Stimulated activated CD4-positive, alpha-beta T cell treated with anti-CD3 and anti-CD28 coated beads, Interleukin-4, amount 100 ng/mL, for 48 hours (primary cell): ENCODE measurements at places on chromosomes 2 and 18.

DNA sequence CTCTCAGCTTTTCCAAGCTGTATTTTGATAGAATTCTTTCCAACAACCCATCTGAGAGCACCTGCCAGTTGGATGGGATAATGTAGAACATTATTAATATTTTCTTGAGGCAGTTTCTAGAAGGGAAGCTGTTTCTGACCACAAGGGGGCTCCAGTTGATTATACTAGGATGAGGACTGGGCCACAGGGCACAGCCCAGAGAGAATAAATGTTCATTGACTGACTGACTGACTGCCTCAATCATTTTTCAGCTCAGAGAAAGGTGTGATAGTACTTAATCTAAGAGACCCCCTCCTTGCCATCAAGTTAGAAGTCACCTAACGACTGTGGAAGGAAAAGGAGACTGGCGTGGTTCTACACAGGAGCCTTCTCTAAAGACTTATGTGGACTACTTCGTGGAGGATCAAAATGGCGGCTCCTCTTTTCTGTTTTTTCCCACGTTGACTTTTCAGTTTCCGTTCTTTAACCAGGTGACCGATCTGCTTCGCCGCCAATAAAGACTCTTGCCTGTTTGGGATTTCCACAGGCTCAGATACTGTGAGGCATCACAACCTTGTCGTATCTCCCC, 31.9 kb upstream of the CREG2 start:
- peak; percentile 38 for DNase-seq

DNA sequence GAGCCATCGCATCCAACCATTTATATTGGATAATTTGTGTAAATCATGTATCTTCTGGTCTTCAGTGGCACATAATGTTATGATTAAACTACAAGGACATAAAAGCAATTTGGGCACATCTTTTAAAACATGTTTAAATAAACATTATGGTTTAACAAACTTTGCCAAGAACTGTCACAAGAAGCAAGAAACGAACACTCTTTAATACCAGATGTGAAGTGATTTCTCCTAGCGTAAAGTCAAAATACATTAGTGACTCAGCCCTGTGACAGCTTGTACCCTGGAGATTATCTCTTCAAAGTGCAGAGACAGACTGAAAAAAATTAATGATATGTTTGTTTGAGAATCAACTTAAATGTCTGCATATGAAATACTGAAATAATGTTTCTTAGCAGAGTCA, 39.9 kb downstream of the DSEL start:
- no peak for DNase-seq

- DNase-seq = no peak
Observed at GRCh38 chr2:23698116-23698693, 228.7 kb downstream of the ATAD2B start.

GRCh38 chr2:143742581-143742980, 613.4 kb downstream of the ARHGAP15 start:
- DNase-seq = no peak

- DNase-seq = no peak
Observed at GRCh38 chr18:12737243-12737902, 34.5 kb downstream of the PSMG2 start.

DNA sequence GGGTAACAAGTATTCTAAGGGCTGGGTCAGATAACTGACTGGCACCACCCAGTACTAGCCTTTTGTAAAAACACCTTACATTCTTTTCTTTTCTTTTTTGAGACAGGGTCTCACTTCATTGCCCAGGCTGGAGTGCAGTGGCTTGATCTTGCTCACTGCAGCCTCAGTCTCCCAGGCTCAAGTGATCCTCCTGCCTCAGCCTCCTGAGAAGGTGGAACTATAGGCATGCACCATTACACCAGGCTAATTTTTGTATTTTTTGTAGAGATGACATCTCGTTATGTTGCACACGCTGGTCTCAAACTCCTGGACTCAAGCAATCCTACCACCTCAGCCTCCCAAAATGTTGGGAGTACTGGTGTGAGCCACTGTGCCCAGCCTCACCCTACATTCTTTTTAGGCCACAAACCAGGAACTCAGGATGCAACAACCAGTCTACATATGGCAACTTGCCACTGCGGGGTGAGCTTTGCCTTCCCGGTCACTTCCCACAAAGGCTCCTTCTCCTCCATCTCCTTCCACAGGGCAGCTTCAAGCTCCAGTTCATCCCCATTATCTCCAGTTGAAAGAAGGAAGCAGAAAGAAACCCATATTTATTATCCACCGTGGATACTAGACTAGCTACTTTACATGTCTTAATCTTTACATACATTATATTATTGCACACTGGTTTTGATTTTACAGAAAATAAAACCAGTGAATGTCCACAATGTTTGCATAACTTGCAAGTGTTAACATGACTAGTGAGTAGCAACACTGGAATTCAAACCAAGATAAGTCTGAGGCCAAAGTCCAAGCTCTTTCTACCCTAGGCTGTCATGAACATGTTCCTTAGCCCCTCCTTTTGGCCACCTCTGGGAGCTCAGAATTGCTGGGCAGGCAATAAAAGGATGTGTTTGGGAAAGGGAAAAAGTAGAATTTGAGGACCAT, 23.7 kb upstream of the AP1S3 start:
- DNase-seq = no peak

- no peak for DNase-seq
Observed at GRCh38 chr2:160816916-160817499, 323.4 kb upstream of the RBMS1 start.

DNA sequence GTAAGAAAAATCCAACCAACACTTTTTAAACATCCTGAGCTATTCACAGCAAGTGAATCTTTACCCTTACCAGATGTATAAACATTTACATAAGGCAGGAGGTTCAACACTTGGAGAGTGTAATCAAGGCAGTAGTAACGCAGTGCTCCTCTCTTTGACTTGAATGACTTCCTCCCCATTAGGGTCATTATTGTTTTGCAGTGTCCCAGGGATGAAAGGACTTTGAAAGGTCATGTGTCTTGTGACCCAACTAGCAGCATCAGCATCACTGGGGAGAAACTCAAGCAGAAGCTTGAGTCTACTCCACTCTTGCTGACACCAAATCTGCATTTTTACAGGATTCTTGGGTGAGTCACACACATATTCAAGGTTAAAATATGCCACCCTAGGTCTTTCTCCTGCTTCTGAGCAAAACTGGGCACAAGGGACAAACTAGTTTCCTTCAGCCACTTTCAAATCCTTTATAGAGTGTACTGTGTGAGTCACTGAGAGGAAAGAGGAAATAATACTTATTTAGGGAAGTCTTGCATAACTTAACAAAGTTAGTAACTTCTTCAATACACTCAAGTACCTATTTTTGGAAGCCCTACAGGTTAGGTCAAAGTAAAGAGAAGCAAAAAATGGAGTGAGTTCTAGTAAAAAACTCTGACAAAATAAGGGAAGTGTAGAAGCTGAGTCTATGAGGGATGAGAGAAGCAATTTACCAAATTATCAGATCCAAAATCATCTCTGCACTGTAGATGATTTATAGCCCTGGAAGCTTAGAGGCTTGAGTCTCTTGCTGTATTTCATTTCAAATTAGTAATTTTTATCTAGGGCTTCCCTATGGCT, 51.0 kb upstream of the EML4 start:
- no peak for DNase-seq

DNA sequence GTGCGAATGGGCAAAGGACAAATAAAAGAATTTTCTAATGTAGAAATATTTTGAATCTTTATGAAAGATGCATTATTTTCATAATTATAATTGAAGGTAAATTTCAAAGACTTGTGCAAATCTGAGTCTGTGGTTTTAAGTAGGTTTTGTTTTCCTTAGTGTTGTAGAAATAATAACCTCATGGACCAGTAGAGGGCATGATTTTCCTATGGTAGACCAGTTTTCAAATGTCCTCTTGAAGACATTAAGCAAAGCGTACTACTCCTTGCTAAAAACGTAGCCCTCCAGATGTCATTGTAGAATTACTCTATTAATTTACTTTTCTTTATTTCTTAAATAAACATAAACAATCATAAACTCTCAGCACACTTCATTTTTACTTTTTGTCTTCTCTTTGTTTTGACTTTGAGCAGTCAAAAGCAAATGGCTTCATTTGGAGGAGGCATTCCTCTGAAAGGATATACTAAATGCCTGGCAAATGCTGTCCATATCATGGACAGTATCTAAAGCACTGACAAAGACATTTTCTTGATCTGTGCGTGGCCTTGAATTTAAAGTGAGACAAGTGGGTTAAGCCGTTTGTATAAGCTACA, 85.8 kb upstream of the FAM237A start:
- no peak for DNase-seq

- no peak for DNase-seq
Observed at GRCh38 chr2:223123855-223124610, 72.0 kb downstream of the KCNE4 start.

DNA sequence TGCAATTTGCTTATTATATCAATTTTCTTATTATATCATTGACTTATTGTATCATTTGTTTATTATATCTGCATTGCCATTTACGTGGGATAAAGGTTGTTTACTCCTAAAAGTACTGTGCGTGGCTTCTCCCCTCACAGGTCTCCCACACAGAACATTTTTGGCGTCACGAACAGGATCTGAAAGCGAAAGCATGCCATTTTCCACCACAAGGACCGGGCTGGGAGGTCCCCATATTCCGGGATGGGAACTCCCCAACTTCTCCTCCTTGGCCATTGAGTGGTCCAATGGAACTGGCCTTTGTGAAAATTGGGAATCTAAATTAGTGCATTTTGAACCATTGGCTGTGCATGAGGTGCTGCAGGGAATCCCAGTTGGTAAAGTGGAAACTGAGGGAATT, 4.8 kb upstream of the DSG2 start:
- no peak for DNase-seq

GRCh38 chr2:75792146-75792545, 81.4 kb upstream of the GCFC2 start:
- DNase-seq = no peak

- no peak for DNase-seq
Observed at GRCh38 chr18:13006531-13007247, 15.5 kb downstream of the CEP192 start.
